ENCODE measurements at places on chromosomes 13 and 19.
A peak's percentile ranks its signal among the peaks of the same experiment; 100 is the strongest.

GRCh38 chr19:403221-404027, 5.5 kb downstream of the C2CD4C start:
- no peak for DNase-seq

GRCh38 chr13:45950386-45951000, 98.9 kb upstream of the SIAH3 start:
- no peak for DNase-seq

DNA sequence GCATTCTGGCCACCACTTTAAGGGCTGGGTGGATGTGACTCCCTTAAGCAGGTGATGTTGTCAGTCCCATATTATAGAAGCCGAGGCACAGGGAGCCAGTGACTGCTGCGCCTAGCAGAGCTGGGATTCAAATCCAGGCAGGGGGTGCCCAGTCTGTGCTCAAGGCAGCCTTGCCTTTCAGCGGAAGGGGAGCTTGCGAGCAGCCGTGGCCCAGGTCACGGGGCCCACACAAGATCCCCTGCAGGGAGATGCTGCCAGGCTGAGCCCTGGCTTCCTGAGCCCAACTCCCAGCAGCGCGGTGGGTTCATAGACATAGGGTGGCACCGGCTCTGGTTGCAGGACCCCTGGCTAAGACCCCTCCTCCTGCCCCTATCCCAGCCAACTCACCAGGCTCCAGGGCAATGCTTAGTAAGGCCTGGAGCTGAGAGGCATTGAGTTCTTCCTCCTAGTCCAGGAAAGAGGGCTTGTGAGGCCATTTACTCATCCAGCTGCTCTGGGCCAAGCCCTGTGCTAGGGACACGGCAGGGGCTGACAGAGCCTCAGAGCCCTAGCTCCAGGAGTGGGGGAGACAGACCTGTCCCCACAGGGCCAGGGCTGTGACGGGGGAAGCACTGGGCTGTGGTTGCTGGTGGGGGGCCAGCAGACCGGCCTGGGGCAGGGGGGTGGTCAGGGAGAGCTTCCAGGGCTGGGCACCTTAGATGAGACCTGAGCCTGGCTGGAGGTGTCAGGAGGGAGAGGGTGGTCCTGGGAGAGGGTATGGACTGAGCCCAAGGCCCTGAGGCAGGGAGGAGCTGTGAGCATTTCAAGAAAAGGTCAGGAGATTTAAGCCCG, 9.6 kb downstream of the CAPN12 start:
- no peak for DNase-seq

- DNase-seq: no peak
Measured at GRCh38 chr19:15672580-15673175, at the start of gene CYP4F12. CYP4F12 (plus strand) TSS chr19:15673087; CDS start chr19:15673530, 443 bp downstream.

DNA sequence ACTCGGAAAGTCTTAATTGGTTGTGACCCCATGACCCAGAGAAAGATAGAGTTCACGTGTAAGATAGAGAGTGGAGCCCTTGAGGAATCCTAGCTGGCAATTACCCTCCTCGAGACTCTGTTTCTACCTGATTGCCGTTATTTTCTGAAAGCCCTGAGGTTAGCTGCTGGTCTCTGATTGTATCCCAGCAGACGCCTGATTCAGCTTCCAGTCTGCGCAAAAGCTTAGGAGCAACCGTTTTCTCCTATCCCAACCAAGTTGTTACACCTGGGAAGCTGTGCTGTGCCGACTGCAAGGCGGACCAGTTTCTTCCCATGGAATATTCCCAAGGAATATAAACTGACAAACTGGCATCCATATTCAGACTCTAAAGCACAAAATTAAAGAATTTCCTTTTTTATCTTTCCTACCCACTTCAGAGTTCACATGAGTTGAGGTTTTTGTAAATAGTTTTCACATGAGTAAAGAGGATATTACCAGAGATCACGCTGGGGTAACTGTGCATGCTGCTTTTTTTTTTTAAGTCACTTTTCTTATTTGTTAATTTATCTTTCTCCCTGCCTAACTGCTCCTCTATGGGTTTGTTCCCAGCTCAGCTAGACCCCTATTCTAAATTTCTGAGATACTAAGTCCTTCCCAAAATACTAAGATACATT, 1.5 kb upstream of the TRPC4 start:
- peak; percentile 8 for DNase-seq
